ENCODE measurements at places on chromosomes 16 and 17. TPM values are rescaled to one million over a fixed set of nuclear protein-coding genes. Genes with fewer than 3 reads are reported as not detected.
A peak's percentile ranks its signal among the peaks of the same experiment; 100 is the strongest.

- H3K36me3 ChIP-seq, result no peaks in the 10 kb centered on the region
- peaks cover 69% of the 10 kb centered on the region for H3K27me3 ChIP-seq
- no peak overlapping the region for H3K4me3 ChIP-seq
- peak overlapping the region; percentile 75 for H3K27ac ChIP-seq
Measured at GRCh38 chr16:86566966-86567700, 504 bp downstream of the FOXC2 start.

- no peaks in the 10 kb centered on the region for H3K4me1 ChIP-seq
- no peak for DNase-seq
- H3K4me3 ChIP-seq, result no peak overlapping the region
- H3K27ac ChIP-seq, result no peak overlapping the region
- no peaks in the 10 kb centered on the region for H3K27me3 ChIP-seq
Measured at GRCh38 chr17:54849660-54850059, 51.0 kb upstream of the TOM1L1 start.

The CLEC18A gene
- 3.3 TPM for total RNA-seq

The ABCC6 gene
- total RNA-seq, result 3.7 TPM

- no peaks in the 10 kb centered on the region for H3K36me3 ChIP-seq
- H3K4me1 ChIP-seq, result peaks cover 1% of the 10 kb centered on the region
- H3K4me3 ChIP-seq, result no peak overlapping the region
- H3K27ac ChIP-seq, result no peak overlapping the region
- no peaks in the 10 kb centered on the region for H3K27me3 ChIP-seq
- peak; percentile 33 for DNase-seq
Measured at GRCh38 chr16:75466760-75467159, 2.3 kb upstream of the TMEM170A start.

The MEOX1 gene
- 0.46 TPM for total RNA-seq

DNA sequence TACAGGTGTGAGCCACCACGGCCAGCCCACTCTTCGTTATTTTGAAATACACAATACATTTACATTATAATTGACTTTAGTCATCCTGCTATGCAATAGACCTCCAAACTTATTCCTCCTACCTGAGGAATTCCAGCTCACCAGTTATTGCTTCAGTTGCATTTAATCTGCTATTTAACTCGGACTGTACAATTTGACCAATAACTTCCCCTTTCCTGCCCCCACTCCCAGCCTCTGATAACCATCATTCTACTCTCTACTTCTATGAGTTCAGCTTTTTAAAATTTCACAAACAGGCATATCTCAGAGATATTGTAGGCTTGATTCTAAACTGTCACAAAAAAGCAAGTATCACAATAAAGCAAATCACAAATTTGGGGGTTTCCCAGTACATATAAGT is 157.0 kb downstream of the COPRS start:
- no peaks in the 10 kb centered on the region for H3K36me3 ChIP-seq
- no peaks in the 10 kb centered on the region for H3K4me1 ChIP-seq
- H3K27me3 ChIP-seq, result no peaks in the 10 kb centered on the region
- no peak overlapping the region for H3K27ac ChIP-seq
- DNase-seq, result no peak
- no peak overlapping the region for H3K4me3 ChIP-seq

- H3K27ac ChIP-seq, result no peak overlapping the region
- H3K27me3 ChIP-seq, result no peaks in the 10 kb centered on the region
Measured at GRCh38 chr17:74150428-74151025, 53.0 kb upstream of the RPL38 start.

DNA sequence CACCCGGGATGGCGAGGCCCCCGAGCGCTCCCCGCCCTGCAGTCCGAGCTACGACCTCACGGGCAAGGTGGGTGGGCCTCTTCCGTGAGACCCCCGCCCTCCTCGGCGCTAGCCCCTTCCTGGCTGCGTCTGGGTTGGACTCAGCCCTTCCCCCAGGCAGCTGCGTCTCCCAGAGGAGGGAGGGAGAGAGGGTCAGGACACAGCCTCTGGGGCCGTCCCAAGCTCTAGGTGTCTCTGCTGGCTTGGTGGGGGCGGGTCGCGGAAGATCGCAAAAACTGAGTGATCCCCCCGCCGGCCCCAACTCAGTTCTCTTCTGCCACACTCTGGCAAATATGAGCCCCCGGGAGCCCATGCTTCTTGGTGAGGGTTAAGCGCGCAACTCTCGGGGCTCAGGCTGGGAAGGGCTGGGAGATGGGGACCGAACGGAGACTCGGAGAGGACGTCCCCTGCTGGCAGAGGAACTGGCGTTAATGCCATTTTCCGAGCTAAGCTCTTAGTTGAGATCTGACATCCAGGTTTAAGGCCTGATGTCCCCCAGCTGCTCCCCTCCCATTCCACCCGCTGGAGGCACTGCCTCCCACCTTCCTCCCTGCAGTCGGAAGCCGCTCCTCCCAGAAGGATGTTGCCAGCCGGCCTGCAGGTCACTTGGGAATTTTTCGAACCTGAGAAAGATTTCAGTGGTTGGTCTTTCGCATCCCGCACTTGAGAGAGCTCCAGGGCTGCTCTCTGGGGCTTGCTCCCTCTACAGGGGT is 419 bp downstream of the RAB37 start:
- H3K4me1 ChIP-seq, result no peaks in the 10 kb centered on the region
- H3K27me3 ChIP-seq, result peaks cover 36% of the 10 kb centered on the region
- DNase-seq, result peak; percentile 27
- H3K36me3 ChIP-seq, result no peaks in the 10 kb centered on the region

The MBTPS1 gene
- 69.0 TPM for total RNA-seq

The ALDH3A1 gene
- 1.9 TPM for total RNA-seq

The ZFHX3 gene
- 20.9 TPM for total RNA-seq

DNA sequence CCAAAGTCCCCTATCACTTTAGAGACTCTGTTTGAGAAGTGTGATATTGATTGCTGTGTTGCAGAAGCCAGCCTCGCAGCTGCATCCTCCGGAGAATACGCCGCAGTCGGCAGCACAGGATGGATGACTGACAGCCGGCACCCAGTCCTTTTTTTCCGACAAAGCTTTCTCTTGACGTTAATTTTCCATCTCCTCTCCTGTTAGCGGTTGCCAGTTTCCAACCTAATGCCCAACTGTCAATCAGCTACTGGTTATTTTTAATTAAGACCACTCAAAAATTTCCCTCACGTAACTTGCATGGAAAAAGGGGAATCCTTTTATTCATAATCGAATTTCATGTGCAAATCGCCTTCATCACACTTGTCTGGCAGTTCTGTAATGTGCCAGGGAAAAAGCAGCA is 953.9 kb downstream of the CDH11 start:
- no peaks in the 10 kb centered on the region for H3K27me3 ChIP-seq
- H3K36me3 ChIP-seq, result no peaks in the 10 kb centered on the region
- H3K27ac ChIP-seq, result no peak overlapping the region
- no peak for DNase-seq
- H3K4me1 ChIP-seq, result no peaks in the 10 kb centered on the region
- no peak overlapping the region for H3K4me3 ChIP-seq

DNA sequence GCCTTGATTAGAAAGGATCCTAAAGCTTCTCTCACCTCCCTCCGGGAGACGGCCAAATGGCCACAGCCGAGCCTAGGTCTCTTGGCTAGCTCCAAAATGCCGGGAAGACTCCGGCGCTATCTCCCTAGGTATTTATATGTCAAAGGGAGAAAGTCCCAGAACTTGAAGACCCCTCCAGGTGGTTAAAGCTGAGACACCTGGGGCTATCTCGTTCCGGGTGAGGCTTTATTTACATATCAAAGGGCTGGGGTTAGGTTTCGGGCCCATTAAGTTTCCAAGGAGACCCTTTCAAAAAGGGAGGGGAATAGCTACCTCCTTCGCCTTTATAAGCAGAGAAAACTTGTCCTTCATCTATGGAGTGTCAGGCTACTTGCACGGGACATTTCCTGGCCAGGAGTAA is 70.9 kb upstream of the KIFC3 start:
- no peak for DNase-seq
- H3K4me1 ChIP-seq, result no peaks in the 10 kb centered on the region
- H3K36me3 ChIP-seq, result no peaks in the 10 kb centered on the region
- no peak overlapping the region for H3K27ac ChIP-seq
- no peak overlapping the region for H3K4me3 ChIP-seq

The SRCIN1 gene
- 2.2 TPM for total RNA-seq

- DNase-seq, result no peak
- no peaks in the 10 kb centered on the region for H3K27me3 ChIP-seq
- no peak overlapping the region for H3K27ac ChIP-seq
- no peaks in the 10 kb centered on the region for H3K36me3 ChIP-seq
Measured at GRCh38 chr16:25073854-25074253, 37.7 kb upstream of the LCMT1 start.

DNA sequence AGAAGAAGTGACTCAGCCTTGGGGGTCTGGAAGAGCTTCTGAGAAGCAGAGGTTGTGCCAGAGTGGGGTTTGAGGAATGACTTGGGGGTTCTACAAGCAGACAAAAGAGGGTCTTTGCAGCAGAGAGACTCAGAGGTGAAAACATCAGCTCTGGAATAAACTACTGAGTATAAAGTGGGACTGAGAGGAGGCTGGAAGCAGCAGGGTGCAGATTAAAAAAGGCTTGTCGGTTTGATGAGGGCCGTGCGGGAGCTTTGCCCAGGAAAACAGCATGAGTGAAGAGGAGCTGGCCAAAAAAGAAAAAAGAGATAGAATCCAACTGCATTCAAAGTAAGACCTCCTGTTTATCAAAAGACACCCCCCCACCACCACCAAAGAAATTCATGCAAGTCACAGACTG is 13.1 kb upstream of the ACE start:
- H3K36me3 ChIP-seq, result no peaks in the 10 kb centered on the region
- no peak for DNase-seq
- H3K4me3 ChIP-seq, result no peak overlapping the region
- H3K4me1 ChIP-seq, result no peaks in the 10 kb centered on the region
- H3K27me3 ChIP-seq, result no peaks in the 10 kb centered on the region

DNA sequence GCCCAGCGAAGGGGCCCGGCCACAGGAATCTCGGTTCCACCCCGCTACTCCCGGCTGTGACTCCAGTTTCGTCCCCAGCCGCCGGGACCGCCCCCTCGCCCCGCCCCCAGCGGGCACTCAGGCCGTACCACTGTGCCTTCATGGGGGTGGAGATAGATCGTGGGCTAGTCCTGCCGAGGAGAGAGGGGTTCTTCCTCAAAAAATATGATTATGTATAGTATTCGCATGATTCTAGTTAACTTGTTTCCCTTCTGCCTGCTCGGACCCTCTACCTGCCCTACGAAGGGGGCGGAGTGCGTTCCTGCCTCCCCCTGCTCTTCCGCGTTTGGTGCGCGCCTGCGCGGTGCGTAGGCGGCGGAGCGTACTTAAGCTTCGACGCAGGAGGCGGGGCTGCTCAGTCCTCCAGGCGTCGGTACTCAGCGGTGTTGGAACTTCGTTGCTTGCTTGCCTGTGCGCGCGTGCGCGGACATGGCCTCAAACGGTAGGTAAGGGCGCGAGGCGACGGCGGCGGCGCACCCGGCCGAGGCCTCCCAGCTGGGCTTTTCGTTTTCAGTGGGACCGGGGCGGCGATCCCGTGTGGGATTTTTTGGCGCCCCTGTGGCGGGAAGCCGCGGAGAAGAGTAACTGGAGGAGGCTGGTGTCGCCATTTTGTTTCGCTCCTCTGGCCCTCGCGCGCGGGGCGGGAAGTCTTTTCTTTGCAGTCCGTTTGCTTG is at the start of gene FUS:
TSS of gene FUS (plus strand) at position 393 of the 713 bp plus-strand sequence. CDS start at position 469, 76 bp downstream.
- H3K27me3 ChIP-seq, result no peaks in the 10 kb centered on the region
- H3K27ac ChIP-seq, result peak within 1 kb of the TSS; percentile 96
- H3K36me3 ChIP-seq, result no peaks in the 10 kb centered on the region
- H3K4me3 ChIP-seq, result peak within 1 kb of the TSS; percentile 97
- peaks cover 25% of the 10 kb centered on the region for H3K4me1 ChIP-seq

GRCh38 chr17:65794572-65794971 is 233.1 kb upstream of the AXIN2 start:
- H3K4me1 ChIP-seq, result peaks cover 4% of the 10 kb centered on the region
- no peak overlapping the region for H3K27ac ChIP-seq
- DNase-seq, result no peak
- H3K4me3 ChIP-seq, result no peak overlapping the region

DNA sequence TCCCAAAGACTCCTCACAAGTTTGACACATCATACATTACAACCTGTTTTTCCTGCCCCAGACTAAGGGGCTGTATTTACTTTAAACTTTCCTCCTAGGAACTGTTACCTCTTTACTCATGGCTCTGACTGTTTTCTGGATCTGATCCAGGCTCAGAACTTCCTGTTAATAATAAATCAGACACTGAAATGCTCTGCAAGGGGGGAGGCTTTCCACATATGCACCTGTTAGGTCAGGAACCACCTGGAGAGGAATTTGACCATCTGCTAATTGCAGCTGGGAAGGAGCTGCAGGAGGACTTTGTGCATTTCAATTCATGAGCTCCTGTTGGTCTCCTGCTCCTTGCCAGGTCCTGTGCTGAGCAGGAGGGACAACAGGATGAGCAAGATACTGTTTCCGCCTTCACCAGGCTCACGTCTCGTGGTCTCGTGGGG is 476.9 kb upstream of the CDH5 start:
- no peaks in the 10 kb centered on the region for H3K36me3 ChIP-seq
- H3K27ac ChIP-seq, result no peak overlapping the region
- H3K27me3 ChIP-seq, result no peaks in the 10 kb centered on the region
- H3K4me1 ChIP-seq, result no peaks in the 10 kb centered on the region
- DNase-seq, result no peak

GRCh38 chr17:62870030-62870541 is 62.0 kb upstream of the MARCHF10 start:
- H3K27me3 ChIP-seq, result peaks cover 19% of the 10 kb centered on the region
- no peak overlapping the region for H3K27ac ChIP-seq
- DNase-seq, result no peak
- H3K36me3 ChIP-seq, result no peaks in the 10 kb centered on the region

DNA sequence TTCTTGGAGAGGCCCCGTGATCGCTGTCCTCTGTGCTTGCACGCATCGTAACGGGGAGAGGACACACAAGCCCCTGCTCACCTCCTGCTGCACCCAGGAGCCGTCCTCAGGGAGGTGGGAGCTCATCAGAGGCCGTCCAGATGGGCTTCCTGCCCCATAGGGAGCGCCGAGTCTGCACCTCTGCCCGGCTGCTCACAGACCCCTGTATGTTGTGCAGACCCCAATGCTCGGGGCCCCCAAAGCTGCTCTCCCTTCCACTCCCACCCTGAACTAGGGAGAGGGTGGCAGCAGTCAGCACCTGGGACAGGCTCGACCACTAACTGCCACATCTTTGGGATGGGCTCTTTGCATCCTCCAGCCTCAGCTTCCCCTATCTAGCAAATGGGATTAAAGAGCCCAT is 4.4 kb upstream of the ZNF469 start:
- no peak overlapping the region for H3K27ac ChIP-seq
- H3K4me3 ChIP-seq, result no peak overlapping the region
- H3K27me3 ChIP-seq, result no peaks in the 10 kb centered on the region
- peaks cover under 1% of the 10 kb centered on the region for H3K4me1 ChIP-seq

DNA sequence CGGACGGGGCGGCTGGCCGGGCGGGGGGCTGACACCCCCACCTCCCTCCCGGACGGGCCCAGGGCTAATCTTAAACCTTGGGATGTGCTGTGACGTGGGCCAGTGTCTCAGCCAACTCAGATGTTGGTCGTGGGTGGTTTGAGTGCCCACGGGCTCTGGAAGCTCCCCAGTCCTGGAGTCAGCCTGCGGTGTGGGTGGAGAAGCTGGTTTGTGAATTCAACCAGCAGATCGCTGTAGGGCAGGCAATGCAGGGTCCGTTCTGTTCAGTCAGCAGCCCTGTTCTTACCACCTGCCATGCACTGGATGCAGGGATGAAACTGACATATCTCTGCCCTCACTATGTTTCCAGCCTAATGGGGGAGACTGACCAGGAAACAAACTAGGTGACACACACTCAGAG is 8.0 kb upstream of the ZNF500 start:
- no peak overlapping the region for H3K27ac ChIP-seq
- H3K27me3 ChIP-seq, result no peaks in the 10 kb centered on the region
- DNase-seq, result no peak
- H3K4me1 ChIP-seq, result no peaks in the 10 kb centered on the region
- H3K36me3 ChIP-seq, result no peaks in the 10 kb centered on the region

The SMTNL2 gene
- not detected for total RNA-seq

The SHISA9 gene
- total RNA-seq, result 0.06 TPM

The GPR139 gene
- not detected for total RNA-seq

- DNase-seq, result peak; percentile 49
- peak overlapping the region; percentile 49 for H3K27ac ChIP-seq
- H3K4me1 ChIP-seq, result peaks cover 31% of the 10 kb centered on the region
- H3K4me3 ChIP-seq, result peak overlapping the region; percentile 55
- peaks cover 2% of the 10 kb centered on the region for H3K36me3 ChIP-seq
Measured at GRCh38 chr17:50426814-50427787, 1.1 kb downstream of the ACSF2 start.
